Right lobe of liver (tissue), 6 donors: ENCODE measurements at places on chromosomes 11 and 22.

DNA sequence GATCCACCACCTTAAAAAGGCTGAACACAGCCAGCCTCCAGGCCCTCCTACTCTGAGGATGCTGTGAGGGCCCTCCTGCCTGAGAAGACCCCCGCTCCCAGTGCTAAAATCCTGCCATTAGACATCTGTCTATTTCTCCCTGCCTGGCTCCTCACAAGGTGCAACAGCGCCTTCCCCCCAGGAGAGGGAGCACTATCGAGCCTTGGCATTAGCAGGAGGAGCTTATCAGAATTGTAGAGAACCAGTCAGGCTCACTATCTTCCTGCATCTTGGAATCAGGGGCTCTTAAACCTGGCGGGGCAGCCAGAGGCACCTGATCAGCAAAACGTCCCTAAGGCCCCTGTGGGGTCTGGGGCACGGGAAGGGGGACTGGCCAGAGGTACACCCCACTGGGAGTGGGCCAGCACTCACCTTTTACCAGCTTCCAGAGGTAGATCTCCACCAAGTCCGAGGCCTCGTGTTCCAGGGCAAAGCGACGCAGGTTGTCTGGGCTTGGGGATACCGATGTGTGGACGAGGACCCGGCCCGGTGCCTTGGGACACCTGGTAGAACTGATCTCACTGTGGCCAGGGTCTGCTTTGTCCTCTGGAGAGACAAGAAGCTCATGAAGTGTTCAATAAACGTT is 28.7 kb downstream of the CHRDL2 start:
- DNase-seq, result peak; percentile 69

DNA sequence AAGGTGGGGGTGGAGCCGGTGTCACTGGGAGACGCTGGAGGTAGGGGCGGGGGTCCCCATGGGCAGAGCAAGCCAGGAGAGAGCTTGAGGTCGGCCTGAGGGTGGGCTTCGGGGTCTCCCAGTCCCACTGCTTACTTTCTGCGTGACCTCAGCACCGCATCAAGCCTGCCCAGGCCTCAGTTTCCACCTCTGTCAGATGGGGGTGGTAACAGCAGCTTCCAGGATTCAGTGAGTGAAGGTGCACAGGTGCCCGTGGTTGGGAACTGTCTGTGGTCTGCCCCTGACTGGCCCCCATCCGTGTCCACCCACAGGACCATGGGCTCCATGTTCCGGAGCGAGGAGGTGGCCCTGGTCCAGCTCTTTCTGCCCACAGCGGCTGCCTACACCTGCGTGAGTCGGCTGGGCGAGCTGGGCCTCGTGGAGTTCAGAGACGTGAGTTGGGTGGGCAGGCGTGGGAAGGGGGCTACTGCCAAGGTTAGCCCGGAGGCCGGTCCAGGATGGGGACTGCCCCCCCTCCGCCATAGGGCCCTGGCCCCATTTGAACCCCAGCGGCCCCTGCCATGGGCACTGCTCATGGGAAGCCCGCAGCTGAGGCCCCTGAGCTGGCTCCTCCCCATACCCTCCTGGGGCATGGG is 2.2 kb downstream of the TCIRG1 start:
- peak; percentile 39 for DNase-seq

DNA sequence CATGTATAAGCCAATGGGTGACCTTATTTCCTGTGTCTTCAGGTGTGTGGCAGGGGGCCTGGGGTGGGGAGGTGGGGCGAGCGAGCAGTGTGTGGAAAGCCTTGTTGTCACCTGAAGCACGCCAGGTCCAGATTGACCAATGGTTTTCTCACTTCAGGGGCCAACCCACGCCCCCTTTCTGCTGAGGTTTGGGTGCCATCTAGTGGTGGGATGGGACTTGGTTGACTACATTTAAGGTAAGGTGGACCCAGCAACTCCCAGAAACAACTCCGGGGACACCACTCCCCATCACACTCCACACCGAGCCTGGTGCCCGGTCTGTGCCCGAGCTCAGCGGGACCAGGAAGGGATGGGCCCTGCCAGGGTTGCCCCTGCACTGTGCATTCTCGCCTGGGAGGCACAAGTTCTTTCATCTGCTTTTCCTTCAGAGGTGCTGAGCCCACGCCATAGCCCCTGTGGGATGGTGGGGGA is 40.0 kb downstream of the TPCN2 start:
- DNase-seq, result no peak

DNA sequence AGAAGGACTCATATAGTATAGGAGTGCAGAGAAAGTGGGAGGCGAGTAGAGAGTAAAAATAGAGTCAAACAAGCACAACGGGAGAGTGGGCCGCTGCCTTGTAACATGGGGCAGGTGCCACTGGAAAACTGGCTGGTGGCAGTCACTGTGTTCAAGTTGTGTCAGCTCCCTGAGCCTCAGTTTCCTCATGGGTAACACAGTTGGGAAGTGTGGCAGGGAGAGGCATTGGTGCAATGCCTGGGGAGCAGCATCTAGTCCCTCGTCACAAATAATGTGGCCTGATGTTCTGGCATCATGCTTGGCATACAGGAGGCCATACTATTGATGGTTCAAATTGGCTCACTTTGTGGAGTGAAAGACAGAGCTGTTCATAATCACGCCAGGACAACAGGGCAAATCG is 78.9 kb upstream of the SPON1 start:
- DNase-seq, result no peak

GRCh38 chr22:41557401-41558240 is 3.2 kb upstream of the CSDC2 start:
- peak; percentile 72 for DNase-seq
